ENCODE measurements at places on chromosomes 16 and 17. TPM values are rescaled to one million over a fixed set of nuclear protein-coding genes. Genes with fewer than 3 reads are reported as not detected.

SHISA6 gene
- 9.0 TPM for total RNA-seq

- H3K4me1 ChIP-seq, result peaks cover 11% of the 10 kb centered on the region
- DNase-seq, result no peak
- H3K4me3 ChIP-seq, result no peak overlapping the region
- H3K36me3 ChIP-seq, result no peaks in the 10 kb centered on the region
Observed at GRCh38 chr16:29736764-29737163, 9.0 kb downstream of the C16orf54 start.

DNA sequence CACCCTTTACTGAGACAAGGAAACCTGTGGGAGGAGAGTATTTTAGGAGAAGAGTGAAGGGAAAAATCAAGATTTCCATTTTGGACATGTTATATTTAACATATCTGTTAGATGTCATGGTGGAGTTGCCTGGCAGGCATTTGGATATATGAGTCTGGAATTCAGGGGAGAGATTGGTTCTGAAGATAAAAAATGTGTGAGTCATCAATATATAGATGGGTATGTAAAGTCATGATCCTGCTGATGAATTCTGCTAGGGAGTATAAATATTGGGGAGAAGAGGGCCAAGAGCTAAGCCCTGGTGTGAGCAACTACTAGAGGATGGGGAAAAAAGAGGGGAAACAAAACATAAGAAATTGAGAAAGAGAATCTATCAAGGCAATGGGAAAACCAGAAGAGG lies 151.3 kb upstream of the SOX9 start:
- H3K4me1 ChIP-seq, result no peaks in the 10 kb centered on the region
- H3K36me3 ChIP-seq, result no peaks in the 10 kb centered on the region
- H3K4me3 ChIP-seq, result no peak overlapping the region
- H3K27me3 ChIP-seq, result no peaks in the 10 kb centered on the region

DNA sequence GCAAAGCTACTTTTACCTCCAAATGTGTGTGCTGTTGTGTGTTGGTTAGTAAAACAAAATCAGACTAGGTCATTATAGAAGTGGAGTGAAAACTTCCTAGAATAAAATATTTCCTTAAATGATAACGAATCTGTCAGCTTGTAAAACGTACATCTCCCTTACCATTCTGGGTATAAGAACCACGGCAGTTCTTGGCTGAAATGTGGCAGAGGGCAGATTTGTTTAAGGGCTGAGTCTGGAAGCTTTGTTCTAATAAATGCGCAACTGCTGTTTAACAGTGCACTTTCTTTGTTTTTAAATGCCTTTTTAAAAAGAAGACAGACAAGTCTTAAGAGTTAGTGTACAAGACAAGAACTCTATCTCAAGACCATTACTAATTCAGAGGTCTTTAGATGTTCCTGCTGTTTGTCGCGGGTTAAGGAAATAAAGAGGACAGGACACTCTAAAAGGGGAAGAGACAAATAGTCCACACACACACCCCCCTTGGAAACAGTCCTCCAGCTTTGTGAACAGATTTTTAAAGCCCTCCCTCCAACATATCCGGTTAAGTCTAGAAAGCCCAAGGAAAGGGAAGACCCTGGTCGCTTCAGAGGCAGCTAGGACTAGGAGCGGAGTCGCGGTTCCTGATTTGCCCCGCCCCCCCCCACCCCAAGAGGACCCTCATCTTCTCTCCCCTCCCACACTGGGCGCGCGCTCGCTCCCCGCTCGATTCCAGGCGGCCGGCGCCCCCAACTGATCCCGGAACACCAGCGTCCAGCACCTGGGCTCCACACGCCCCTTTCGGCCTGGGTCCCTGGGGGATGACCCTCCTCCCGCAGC lies 658 bp downstream of the SYNRG start:
- H3K4me3 ChIP-seq, result peak overlapping the region; percentile 99
- peak overlapping the region; percentile 94 for H3K27ac ChIP-seq
- peak; percentile 21 for DNase-seq

DNA sequence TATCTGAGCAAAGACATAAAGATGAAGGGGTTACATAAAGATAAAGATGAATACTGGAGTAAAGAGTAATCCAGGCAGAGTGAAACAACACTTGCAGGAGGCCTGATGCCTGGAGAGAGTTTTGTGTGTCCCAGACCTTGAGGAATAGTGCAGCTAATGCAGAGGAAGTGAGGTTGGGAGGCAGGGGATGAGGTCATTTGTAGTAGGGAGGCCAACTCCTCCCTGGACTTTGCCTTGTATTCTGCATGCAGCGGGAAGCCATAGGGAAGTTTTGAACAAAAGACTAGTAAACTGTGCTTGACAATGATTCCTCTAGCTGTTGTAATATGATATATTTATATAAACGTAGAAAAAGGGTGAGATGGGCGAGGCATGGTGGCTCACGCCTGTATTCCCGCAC lies 356.6 kb downstream of the KCNJ2 start:
- H3K4me3 ChIP-seq, result no peak overlapping the region
- no peaks in the 10 kb centered on the region for H3K36me3 ChIP-seq
- H3K27ac ChIP-seq, result no peak overlapping the region
- DNase-seq, result no peak
- no peaks in the 10 kb centered on the region for H3K4me1 ChIP-seq
- no peaks in the 10 kb centered on the region for H3K27me3 ChIP-seq
